ENCODE measurements at places on chromosomes 12 and 14. TPM values are rescaled to one million over a fixed set of nuclear protein-coding genes. Genes with fewer than 3 reads are reported as not detected.
A peak's percentile ranks its signal among the peaks of the same experiment; 100 is the strongest.

- no peaks in the 10 kb centered on the region for H3K27me3 ChIP-seq
- H3K36me3 ChIP-seq = peaks cover 5% of the 10 kb centered on the region
- H3K27ac ChIP-seq = no peak overlapping the region
- H3K4me3 ChIP-seq = no peak overlapping the region
- no peaks in the 10 kb centered on the region for H3K4me1 ChIP-seq
- no peak for DNase-seq
Observed at GRCh38 chr14:26846388-26846787, 248.6 kb upstream of the NOVA1 start.

- H3K27me3 ChIP-seq = peaks cover 6% of the 10 kb centered on the region
- H3K4me3 ChIP-seq = no peak overlapping the region
- no peaks in the 10 kb centered on the region for H3K4me1 ChIP-seq
- DNase-seq = no peak
- H3K36me3 ChIP-seq = no peaks in the 10 kb centered on the region
Observed at GRCh38 chr12:25301798-25302197, 51.1 kb upstream of the KRAS start.

DNA sequence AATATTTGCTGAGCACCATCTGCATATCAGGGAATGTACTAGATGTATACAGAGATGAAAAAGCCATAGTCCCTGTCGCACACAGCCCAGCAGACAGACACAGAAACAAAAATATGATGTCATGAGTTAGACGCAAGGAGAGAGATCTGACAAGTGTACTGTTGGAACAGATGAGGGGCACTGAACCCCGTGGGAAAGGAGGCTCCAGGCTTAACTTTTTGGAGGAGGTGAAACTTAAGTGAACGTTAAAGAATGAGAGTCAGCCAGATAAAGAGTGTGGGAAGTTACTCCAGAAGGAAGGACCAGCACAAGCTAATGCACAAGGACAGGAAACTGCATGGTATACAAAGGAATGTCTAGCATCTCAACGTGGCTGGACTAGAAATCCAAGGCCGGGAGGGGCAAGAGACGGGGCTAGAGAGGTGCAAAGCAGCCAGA is 2.5 kb upstream of the ACTN1 start:
- H3K4me3 ChIP-seq = peak overlapping the region; percentile 59
- DNase-seq = peak; percentile 52
- H3K4me1 ChIP-seq = peaks cover 54% of the 10 kb centered on the region

GRCh38 chr14:96564389-96564788 is 62.2 kb downstream of the PAPOLA start:
- no peaks in the 10 kb centered on the region for H3K27me3 ChIP-seq
- no peak for DNase-seq
- H3K4me1 ChIP-seq = peaks cover 6% of the 10 kb centered on the region
- no peak overlapping the region for H3K27ac ChIP-seq

- H3K36me3 ChIP-seq = no peaks in the 10 kb centered on the region
- H3K4me3 ChIP-seq = no peak overlapping the region
- peaks cover 16% of the 10 kb centered on the region for H3K27me3 ChIP-seq
- H3K27ac ChIP-seq = no peak overlapping the region
- H3K4me1 ChIP-seq = peaks cover 9% of the 10 kb centered on the region
Observed at GRCh38 chr12:25326326-25326725, 75.6 kb upstream of the KRAS start.

DNA sequence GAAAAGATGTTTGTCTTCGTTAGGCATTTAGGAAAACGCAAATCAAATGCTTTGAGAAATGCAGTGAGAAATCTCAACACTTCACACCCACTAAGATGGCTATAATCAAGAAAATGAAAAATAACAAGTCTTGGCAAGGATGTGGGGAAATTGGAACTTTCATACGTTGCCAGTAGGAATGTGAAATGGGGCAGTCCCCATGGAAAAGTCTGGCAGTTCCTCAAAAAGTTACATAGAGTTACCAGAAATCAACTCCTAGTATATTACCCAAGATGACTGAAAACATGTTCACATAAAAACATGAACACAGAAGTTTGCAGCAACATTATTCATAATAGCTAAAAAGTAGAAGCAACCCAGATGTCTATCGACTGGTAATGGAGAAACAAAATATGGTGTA is 41.5 kb upstream of the LRTM2 start:
- H3K27me3 ChIP-seq = no peaks in the 10 kb centered on the region
- DNase-seq = no peak
- H3K36me3 ChIP-seq = peaks cover 6% of the 10 kb centered on the region
- H3K4me3 ChIP-seq = no peak overlapping the region

DNA sequence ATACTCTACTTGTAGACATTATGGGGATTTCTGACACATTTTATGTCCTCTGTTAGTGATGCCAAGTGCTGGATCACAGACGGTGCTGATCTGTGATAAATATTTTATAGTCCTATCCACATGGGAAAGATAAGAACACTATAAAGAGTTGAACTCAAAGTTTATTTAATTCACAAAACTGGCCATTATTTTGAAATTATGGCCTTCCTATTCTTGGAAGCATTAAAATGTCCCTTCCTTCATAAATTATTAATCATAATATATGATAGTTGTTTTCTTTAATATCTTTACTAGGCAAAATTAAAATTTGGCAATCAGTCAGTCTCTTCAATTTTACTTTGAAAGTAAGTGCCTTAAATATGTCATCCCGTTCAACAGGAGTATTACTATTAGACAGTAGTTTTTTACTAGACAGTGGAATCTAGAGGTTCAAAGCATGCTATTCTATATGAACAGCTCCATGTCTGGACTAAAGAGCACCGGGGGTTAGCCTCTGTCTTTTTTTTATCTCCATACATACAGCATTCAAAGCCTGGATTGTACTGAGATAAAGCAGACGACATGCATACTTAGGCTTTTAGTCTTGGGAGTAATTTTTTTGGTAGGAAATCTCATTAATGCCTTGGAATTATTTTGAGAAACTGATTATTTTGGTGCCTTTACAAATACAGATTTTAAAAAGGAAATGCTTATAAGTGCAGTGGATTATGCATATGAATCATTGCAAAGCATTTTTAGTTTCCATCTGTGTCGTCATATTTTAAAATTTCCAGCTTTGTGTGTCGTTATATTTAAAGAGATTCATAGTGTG is 306.1 kb upstream of the RGS6 start:
- H3K36me3 ChIP-seq = peaks cover 63% of the 10 kb centered on the region
- peak overlapping the region; percentile 53 for H3K27ac ChIP-seq
- H3K4me1 ChIP-seq = peaks cover 67% of the 10 kb centered on the region
- H3K4me3 ChIP-seq = no peak overlapping the region
- no peak for DNase-seq

- H3K4me3 ChIP-seq = no peak overlapping the region
- peaks cover 3% of the 10 kb centered on the region for H3K27me3 ChIP-seq
- no peaks in the 10 kb centered on the region for H3K4me1 ChIP-seq
- H3K36me3 ChIP-seq = peaks cover 59% of the 10 kb centered on the region
Observed at GRCh38 chr14:88597601-88598000, 34.8 kb downstream of the ZC3H14 start.

- H3K36me3 ChIP-seq = no peaks in the 10 kb centered on the region
- no peaks in the 10 kb centered on the region for H3K4me1 ChIP-seq
- H3K4me3 ChIP-seq = no peak overlapping the region
- no peak overlapping the region for H3K27ac ChIP-seq
- no peak for DNase-seq
Observed at GRCh38 chr12:18130851-18131250, 40.9 kb upstream of the RERGL start.

DNA sequence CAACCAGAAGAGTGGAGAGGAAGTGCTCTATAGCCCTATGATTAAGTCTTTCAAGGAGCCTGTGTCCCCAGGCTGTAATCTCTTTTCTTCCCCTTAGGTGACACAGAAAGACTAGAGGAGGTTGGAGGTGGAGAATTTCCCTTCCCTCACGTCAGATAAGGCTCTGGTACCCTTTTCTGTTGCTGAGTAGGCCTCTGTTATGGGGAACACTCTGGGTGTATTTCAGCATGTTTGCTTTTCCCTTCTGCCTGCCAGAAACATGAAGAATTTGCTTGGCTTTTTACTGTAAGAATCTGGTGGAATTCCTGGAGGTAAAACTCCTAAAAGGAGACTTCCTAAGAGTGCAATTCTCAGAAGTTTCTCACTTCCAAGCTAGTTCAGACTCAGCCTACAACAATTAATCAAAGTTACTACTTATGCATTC is 58.3 kb downstream of the SIX1 start:
- H3K36me3 ChIP-seq = no peaks in the 10 kb centered on the region
- no peak overlapping the region for H3K4me3 ChIP-seq
- peak; percentile 15 for DNase-seq
- H3K4me1 ChIP-seq = peaks cover 6% of the 10 kb centered on the region
- H3K27ac ChIP-seq = no peak overlapping the region

- H3K27ac ChIP-seq = no peak overlapping the region
- H3K4me3 ChIP-seq = no peak overlapping the region
- no peak for DNase-seq
- no peaks in the 10 kb centered on the region for H3K36me3 ChIP-seq
- peaks cover 25% of the 10 kb centered on the region for H3K4me1 ChIP-seq
Observed at GRCh38 chr12:93079271-93079670, 150.2 kb upstream of the EEA1 start.

DNA sequence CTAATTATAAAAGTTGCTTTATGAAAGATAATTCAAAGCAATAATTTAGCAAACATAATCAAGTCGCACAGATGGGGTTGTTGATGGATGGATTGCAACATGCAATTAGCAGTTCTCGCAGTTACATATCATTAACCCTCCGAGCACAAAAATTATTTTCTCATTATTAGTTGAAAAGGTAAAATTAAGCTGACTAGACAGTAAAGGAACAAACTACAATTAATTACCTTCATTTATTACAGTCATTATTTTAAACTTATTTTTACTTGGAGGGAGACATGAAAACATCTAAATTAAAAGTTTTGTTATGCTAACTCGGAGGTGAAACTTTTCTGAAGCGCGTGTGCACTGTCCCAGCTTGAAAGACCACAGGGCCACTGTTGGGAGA is 146.9 kb downstream of the PHETA1 start:
- DNase-seq = no peak
- no peak overlapping the region for H3K27ac ChIP-seq
- no peaks in the 10 kb centered on the region for H3K4me1 ChIP-seq
- H3K36me3 ChIP-seq = no peaks in the 10 kb centered on the region
- H3K4me3 ChIP-seq = no peak overlapping the region
- H3K27me3 ChIP-seq = peaks cover 24% of the 10 kb centered on the region

DNA sequence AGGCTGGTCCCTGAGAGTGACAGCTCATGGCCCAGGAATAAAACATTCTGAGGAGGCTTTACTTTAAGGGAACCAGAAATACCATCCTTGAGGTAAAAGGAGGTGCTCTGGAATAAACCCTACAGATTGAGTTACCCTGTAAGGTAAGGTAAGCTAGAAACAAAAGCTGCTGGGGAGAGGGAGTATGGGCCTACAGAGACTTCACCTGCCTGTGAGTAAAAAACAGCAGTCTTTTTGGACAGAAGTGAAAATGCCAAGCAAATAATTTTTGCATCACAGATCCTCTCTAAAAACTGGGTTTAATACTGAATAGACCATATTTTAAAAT is 41.2 kb downstream of the CORO1C start:
- H3K36me3 ChIP-seq = peaks cover 40% of the 10 kb centered on the region
- peak overlapping the region; percentile 87 for H3K4me3 ChIP-seq

- no peaks in the 10 kb centered on the region for H3K4me1 ChIP-seq
- H3K4me3 ChIP-seq = no peak overlapping the region
- peak; percentile 3 for DNase-seq
- H3K36me3 ChIP-seq = no peaks in the 10 kb centered on the region
- no peaks in the 10 kb centered on the region for H3K27me3 ChIP-seq
Observed at GRCh38 chr14:87805315-87805723, 187.7 kb downstream of the GALC start.

DNA sequence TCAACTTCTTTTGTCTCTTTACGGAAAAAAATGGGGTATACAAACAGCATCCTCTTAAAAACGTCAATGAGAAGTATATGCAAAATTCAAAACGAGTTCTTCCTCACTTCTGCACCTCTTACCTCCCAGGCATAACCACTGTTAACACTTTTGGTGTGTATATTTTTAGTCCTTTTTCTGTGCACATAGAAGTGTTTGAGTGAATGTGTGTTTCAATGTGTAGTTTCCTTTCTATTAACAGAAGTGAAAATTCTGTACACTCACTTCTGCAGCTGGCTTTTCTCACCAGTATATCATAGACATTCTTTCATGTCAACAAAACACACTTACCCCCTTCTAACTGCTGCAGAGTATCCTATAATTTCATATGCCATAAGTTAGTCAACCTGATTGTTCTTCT is 5.4 kb downstream of the UBR7 start:
- no peaks in the 10 kb centered on the region for H3K36me3 ChIP-seq
- H3K4me1 ChIP-seq = peaks cover 20% of the 10 kb centered on the region
- no peak for DNase-seq
- H3K27me3 ChIP-seq = peaks cover 1% of the 10 kb centered on the region
- no peak overlapping the region for H3K4me3 ChIP-seq

- peaks cover 60% of the 10 kb centered on the region for H3K4me1 ChIP-seq
- no peak overlapping the region for H3K4me3 ChIP-seq
- DNase-seq = no peak
- H3K27ac ChIP-seq = peak overlapping the region; percentile 99
Observed at GRCh38 chr12:51395283-51396230, 4.4 kb upstream of the GALNT6 start.

- no peak for DNase-seq
- H3K27me3 ChIP-seq = no peaks in the 10 kb centered on the region
- no peak overlapping the region for H3K4me3 ChIP-seq
- peaks cover 28% of the 10 kb centered on the region for H3K36me3 ChIP-seq
- no peak overlapping the region for H3K27ac ChIP-seq
Observed at GRCh38 chr12:116971222-116971621, 60.5 kb downstream of the FBXW8 start.

- DNase-seq = no peak
- peak overlapping the region; percentile 82 for H3K27ac ChIP-seq
- peak overlapping the region; percentile 69 for H3K4me3 ChIP-seq
- peaks cover 12% of the 10 kb centered on the region for H3K36me3 ChIP-seq
- peaks cover 62% of the 10 kb centered on the region for H3K4me1 ChIP-seq
Observed at GRCh38 chr14:103022685-103023044, 34.7 kb downstream of the CDC42BPB start.

GRCh38 chr14:99360774-99361595 is 89.0 kb upstream of the BCL11B start:
- H3K27me3 ChIP-seq = peaks cover 22% of the 10 kb centered on the region
- no peaks in the 10 kb centered on the region for H3K36me3 ChIP-seq
- no peaks in the 10 kb centered on the region for H3K4me1 ChIP-seq
- no peak overlapping the region for H3K27ac ChIP-seq
- no peak overlapping the region for H3K4me3 ChIP-seq

- no peaks in the 10 kb centered on the region for H3K4me1 ChIP-seq
- H3K36me3 ChIP-seq = no peaks in the 10 kb centered on the region
- H3K27ac ChIP-seq = no peak overlapping the region
- DNase-seq = no peak
- H3K27me3 ChIP-seq = peaks cover 23% of the 10 kb centered on the region
Observed at GRCh38 chr14:76564471-76565422, 188.8 kb downstream of the ESRRB start.

Gene KIF5A
- total RNA-seq = 1.4 TPM

Gene ITGA5
- 261 TPM for total RNA-seq

Gene CTSG
- not detected for total RNA-seq

Gene YEATS4
- total RNA-seq = 10.5 TPM

Gene RDH12
- not detected for total RNA-seq

Gene RNU4-1
- total RNA-seq = 1,446 TPM

Gene IFI27
- total RNA-seq = 0.31 TPM

Gene BCAT1
- 171 TPM for total RNA-seq

Gene PTHLH
- total RNA-seq = 0.48 TPM

Gene MIP
- not detected for total RNA-seq

Gene ANKRD33
- not detected for total RNA-seq
